CD4-positive, alpha-beta T cell treated with Interleukin-17A for 1 hour (primary cell): ENCODE measurements at places on chromosomes 11 and 22.

GRCh38 chr11:111123463-111124398, 121.8 kb upstream of the POU2AF2 start:
- no peak for DNase-seq

DNA sequence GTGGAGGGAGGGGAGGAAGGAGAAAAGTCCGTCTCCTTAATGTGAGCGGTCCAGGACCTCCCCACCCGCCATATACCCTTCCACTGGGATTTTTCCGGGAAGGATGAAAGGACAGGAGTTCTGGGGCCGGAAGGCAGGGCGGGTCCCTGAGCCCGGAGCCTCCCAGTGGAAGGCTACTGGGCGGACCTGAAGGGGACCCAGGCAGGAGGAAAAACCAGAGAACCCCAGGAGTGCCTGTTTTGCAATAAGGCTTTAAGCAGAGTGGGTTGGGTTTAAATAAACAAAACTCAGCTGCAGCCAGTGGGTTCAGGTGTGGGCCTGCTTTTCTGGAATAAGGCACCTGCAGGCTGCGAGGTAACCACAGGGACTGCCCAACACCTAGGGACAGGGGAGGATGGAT, 1.7 kb upstream of the CELSR1 start:
- DNase-seq, result no peak

GRCh38 chr11:9075556-9075955, 15.8 kb downstream of the SCUBE2 start:
- no peak for DNase-seq

- no peak for DNase-seq
Observed at GRCh38 chr22:33057363-33057995, 702 bp downstream of the SYN3 start.

GRCh38 chr22:28017558-28017820, 98.4 kb upstream of the PITPNB start:
- DNase-seq, result no peak

GRCh38 chr11:10618490-10618889, 50.0 kb upstream of the LYVE1 start:
- no peak for DNase-seq

- DNase-seq, result no peak
Observed at GRCh38 chr11:107566569-107566968, 1.0 kb upstream of the ALKBH8 start.

DNA sequence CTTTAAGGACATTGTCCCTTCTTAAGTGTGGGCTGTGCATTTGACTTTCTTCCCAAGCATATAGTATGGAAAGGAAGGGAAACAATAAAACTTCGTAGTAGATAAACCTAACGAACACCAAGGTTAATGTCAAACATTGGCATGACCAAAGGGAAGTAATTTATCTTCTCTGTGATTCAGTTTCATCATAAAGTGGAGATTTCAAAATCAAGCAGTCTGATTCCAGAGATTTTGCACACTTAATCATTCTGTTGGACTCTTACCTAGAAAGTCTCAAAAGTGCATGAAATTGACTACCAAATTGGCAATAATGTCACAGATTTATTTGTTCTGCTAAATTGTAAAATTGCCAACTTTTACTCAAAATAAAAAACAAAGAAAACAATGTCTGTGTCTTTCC, 559.7 kb downstream of the JRKL start:
- DNase-seq, result no peak

DNA sequence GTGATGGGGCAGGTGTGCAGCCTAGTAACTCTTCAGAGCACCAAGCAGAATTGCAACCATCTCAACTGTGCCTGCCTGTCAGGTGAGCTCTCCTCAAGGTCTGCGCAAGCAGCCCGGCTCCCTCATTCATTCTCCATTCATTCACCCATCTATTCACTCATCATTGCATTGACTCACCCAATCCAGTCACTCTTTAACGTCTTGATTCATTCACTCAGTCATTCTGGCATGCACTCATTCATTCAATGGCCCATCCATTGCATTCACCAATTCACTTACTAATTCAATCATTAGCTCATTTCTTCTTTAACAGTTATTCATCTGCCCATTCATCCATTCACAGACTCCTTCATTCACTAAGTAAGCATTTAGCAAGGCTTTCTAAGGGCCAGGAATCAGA, 111.8 kb downstream of the PDE2A start:
- DNase-seq, result no peak

DNA sequence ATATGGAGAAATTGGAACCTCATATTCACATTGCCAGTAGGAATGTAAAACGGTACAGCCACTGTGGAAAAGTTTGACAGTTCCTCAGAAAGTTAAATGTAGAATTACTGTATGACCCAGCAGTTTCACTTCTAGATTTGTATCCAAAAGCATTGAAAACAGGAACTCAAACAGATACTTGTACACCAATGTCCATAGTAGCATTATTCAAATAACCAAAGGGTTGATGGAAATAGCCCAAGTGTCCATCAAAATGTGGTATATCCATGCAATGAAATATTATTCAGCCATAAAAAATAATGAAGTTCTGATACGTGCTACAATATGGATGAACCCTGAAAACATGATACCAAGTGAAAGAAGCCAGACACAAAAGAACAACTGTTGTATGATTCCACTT, 17.8 kb downstream of the PRRG4 start:
- no peak for DNase-seq

DNA sequence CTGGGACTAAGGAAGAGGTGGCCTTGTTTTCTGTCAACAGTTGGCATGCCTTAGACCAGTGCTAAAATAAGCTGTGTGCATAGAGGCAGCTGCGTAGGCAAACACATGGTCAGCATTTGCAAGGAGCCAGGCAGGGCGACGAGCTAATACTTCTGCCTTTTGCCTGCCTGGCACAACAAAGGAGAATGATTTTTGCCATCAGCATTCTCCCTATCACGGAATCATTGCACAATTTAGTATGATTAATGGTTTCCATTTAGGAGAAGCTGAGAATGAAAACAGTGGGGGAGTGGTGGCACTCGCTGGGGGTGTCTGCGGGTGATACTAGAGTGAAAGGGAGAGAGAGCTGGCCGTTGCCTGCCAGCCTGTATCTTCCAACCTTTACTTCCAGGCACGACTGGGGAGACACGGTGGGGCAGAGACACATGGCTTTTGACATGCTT, 336.0 kb downstream of the CADM1 start:
- DNase-seq, result no peak

GRCh38 chr11:85698195-85698594, 12.2 kb upstream of the CCDC89 start:
- DNase-seq, result no peak

GRCh38 chr22:36227396-36227795, 11.9 kb downstream of the APOL2 start:
- no peak for DNase-seq

DNA sequence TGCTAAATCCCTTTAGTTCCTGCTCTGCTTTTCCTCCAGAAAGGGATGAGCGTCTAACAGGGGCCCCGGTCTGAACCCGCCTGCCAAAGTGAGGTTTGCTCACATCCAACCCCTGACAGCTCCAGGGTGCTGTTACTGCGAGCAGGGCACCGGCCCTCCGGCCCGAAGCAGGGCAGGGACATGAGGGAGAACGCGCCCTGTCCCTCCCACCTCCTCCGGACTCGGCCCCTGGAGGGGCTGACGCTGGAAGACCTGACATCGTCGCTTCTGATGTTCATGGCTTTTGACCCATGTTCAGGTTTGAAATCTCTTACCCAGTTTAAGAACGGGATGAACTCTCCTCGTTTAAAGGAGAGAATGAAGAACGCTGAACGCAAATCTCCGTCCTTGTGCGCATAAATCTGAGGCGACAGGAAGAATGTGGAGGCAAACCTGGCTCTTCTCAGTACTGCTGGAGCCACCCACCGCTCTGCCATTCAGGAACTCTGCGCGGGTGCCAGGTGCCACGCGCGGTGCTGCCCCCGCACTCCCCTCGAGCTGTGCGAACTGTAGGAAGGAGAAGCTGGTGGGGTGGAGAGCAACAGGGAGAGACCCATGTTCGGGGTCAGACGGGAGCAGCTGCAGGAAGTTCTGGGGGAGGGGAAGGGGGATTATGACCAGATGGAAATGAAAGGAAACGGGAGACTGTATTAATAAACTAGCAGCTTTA, 826 bp upstream of the EEF1G start:
- no peak for DNase-seq
